ENCODE measurements at places on chromosomes 12 and 14. TPM values are rescaled to one million over a fixed set of nuclear protein-coding genes. Genes with fewer than 3 reads are reported as not detected.

- DNase-seq, result no peak
Observed at GRCh38 chr12:25051656-25052195, 102.8 kb upstream of the BCAT1 start.

DNA sequence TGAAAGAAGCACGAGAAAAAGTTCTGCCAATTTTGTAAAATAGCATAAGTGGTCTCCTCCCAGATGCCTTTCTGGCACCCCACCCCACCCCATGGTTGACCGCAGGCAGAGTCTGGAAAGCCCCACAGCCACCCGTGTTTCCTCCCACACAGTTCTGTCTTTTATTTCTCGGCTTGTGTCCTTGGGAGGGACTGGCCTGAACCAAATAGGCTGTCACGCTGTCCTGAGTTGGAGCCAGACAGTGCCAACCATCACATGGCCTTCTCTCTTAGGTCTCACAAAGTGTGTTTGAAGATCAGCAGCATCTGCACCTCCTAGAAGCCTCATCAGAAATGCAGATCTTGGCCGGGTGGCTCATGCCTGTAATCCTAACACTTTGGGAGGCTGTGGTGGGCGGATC is 10.2 kb upstream of the LTA4H start:
- DNase-seq, result no peak

- DNase-seq, result no peak
Observed at GRCh38 chr12:112759786-112760185, 31.8 kb upstream of the RPH3A start.

Gene NRXN3
- 2.5 TPM for total RNA-seq

Gene HCAR1
- 1.9 TPM for total RNA-seq

Gene NACA
- 1,216 TPM for total RNA-seq

Gene CCDC196
- not detected for total RNA-seq

DNA sequence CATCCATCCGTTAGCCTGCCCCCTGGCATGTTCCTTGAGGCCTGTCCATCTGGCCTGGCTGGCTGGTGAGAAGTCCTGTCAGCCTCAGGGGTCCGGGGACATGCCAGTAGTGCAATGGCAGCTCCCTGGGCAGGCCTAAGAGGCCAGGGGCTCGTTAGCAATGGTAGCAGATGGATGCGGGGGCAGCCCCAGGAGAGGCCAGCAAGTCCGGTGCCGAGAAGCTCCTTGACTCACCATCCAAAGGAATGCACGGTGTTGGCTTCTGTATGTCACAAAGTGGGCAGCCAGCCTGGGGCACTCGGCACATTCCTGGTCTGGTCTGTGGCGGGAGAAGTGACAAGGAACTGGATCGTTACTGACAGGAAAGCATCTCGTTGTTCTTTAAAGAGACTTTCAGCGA is 319.9 kb downstream of the CACNA1C start:
- no peak for DNase-seq

Gene WNT5B
- total RNA-seq, result 22.7 TPM

Gene HVCN1
- 4.1 TPM for total RNA-seq

Measured in skin of body (tissue), 3 donors.